ENCODE measurements at places on chromosomes 2 and 18. TPM values are rescaled to one million over a fixed set of nuclear protein-coding genes. Genes with fewer than 3 reads are reported as not detected.
A peak's percentile ranks its signal among the peaks of the same experiment; 100 is the strongest.

DNA sequence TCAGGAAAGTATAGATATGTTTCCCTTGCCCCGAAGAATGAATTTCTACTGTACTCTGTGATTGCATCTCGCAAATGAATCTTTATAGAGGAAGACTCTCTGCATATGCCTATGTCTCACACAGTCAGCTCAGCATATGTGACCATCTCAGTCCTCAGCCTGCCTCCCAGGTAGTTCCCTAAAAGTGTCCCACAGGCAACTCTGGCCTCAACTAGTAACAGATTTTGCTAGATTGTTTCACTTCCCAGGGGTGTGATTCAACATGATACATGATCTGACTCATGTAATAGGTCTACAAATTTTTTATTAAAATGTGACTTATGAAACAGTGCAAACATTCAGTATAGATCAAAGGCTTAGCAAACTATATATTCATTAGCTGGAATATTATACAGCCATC lies 296.6 kb upstream of the CRIM1 start:
- DNase-seq: no peak

GRCh38 chr18:2515908-2516625 lies 55.2 kb downstream of the METTL4 start:
- peak; percentile 50 for DNase-seq

- no peak for DNase-seq
These were observed 67.7 kb downstream of the TAF4B start for GRCh38 chr18:26293982-26294381.

TEX44 gene
- not detected for total RNA-seq

DNA sequence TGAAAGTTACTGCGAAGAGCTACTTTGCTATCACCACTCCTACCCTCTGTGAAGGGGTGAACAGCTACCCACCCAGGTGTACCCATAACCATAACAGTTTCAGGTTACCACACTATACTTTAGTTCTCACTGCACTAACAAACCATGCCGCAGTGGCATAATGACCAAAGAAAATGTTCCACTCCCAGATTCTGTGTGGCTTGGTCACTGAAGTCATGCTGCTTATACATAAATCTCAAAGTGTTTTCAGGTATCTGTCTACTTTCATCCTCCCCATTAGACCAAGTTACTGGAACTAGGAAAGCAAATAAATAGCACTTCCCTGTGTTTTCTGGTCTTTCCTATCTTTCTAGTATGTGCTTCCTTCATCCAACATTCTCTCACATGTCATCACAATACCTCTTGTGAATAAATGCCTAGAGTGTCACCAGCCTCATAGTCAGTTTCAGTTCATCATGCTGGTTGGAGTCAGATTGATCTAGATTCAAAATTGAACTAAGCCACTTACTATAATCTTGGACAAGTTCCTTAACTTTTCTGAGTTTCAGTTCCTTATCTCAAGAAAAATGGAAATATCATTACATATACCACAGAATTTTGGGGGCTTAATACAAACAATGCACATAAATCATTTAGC lies 293.6 kb downstream of the FSIP2 start:
- DNase-seq: no peak

DNA sequence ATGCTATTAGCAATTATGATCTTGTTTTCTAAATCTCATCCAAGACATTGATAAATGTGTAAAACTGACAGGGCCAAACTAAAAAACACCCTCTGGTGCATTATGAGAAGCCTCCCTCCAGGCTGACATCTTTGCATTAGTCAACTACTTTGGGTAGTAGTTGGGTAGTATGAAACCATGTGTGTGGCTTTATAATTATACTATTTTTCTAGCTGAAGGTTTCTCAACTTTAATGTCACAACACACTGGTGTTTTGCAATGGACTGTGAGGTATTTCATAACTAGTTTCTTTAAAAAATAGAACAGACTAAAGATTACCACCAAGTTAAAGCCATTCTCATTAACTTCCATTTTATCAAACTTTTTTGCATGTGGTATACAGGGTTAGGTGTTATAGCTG lies 73.1 kb upstream of the RBMS1 start:
- DNase-seq: no peak

GRCh38 chr2:5365871-5366461 lies 326.2 kb upstream of the SOX11 start:
- no peak for DNase-seq

GATA6 gene
- 0.08 TPM for total RNA-seq

GRCh38 chr18:59675346-59675745 lies 21.9 kb downstream of the CCBE1 start:
- DNase-seq: no peak

- DNase-seq: no peak
These were observed 70.8 kb upstream of the STK17B start for GRCh38 chr2:196242131-196242620.

- DNase-seq: peak; percentile 54
These were observed 11.6 kb downstream of the CROCC2 start for GRCh38 chr2:240917684-240918257.

DNA sequence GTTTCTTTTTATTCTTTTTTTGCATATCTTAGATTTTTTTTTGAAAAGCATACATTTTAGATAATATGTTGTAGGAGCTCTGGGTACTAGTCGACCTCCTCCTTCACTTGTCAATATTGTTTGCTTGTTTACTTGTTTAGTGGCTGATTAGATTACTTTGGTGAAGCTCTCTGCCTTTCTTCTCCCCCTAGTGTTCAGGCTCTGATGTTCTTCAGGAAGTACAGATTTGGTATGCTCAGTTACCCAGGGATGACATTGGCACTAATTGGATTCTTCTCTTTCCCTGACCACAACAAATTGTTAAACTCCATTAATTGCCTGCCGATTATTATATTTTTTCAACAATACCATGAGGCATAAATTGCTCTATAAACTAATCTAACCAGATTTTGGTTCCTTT lies 491.2 kb downstream of the SUCLG1 start:
- peak; percentile 22 for DNase-seq

GRCh38 chr2:198371921-198372543 lies 567.6 kb downstream of the PLCL1 start:
- DNase-seq: peak; percentile 58

DNA sequence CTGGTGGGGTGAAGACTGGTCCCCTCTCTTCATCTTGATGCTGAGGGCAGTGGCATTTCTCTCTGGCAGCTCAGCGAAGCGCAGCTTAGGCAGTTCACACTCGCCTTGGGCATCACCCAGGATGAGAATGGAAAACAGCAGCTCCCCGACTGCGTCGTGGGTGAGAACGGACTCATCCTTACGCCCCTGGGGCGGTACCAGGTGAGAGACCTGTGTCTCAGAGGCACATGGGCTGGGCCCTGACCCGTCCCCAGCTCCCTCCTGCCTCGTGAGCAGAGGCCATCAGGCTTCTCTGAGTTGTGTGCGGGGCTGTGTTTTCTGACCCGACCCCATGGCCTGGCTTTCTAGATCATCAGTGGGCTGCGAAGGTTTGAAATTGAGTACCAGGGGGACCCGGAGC lies 8.2 kb upstream of the CCDC74A start:
- no peak for DNase-seq

GREB1L gene
- total RNA-seq: 8.8 TPM

DNA sequence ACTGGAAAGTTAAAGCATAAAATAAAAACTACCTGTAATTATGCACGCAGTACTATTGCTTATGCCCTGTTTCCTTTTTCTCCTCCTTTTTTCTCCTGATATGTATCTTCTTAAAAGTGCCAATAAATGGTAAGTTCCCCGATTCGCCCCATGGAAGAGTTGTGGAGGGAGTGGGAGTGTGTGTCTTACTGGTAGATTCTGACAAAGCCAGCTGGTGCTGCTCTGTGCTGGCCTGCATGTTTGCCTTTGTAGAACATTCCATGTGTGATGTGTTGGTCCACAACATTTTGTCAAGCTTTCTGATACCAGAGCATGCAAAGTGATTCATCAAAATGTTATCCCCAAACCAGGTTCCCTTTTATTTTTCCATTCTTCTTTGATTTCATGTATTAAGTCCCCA lies 356.9 kb upstream of the RAB12 start:
- peak; percentile 15 for DNase-seq

MC4R gene
- total RNA-seq: not detected

UGT1A5 gene
- not detected for total RNA-seq

RND3 gene
- 68.6 TPM for total RNA-seq

- DNase-seq: peak; percentile 5
These were observed 440.5 kb downstream of the SETBP1 start for GRCh38 chr18:45121146-45121545.

DNA sequence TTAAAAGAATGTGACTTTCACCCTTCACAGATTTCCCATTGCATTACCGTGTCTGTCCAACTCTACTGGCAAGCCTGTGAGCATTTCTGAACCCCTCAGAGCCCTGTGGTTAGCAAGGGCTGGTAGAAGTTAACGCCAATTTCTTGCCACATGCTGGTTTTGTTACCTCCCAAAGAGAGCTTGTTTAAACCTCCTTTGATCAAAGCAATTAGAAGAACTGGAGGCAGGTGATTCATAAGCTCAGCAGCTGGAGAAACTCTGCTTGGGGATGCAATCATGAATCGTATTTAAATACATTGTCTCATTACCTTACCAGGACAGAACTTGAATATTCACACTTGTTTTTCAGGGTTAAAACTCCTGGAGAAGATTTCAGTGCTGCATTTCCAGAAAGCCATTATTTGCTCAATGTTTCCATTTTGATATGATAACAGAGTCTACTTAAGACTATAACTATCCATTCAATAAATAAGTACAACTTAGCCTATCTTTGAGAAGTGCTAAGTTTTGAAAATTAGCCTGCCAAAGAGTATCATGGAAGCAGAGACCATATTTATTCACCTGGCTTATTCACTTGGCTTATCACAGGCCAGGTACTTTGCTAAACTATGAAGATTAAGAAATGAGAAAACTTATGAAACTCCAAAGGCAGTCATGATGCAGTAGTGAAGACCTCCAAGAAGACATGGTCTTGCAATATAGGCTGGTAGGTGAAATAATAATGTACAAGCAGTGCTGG lies 292.8 kb downstream of the INSIG2 start:
- no peak for DNase-seq

- DNase-seq: no peak
These were observed 373.1 kb upstream of the SYT4 start for GRCh38 chr18:43650426-43650825.

ITGB6 gene
- total RNA-seq: 152 TPM

- DNase-seq: no peak
These were observed 127.7 kb downstream of the RNF152 start for GRCh38 chr18:61765097-61765496.

GRCh38 chr18:58525517-58525916 lies 103.4 kb downstream of the ALPK2 start:
- peak; percentile 67 for DNase-seq

MTLN gene
- total RNA-seq: 49.7 TPM

GRCh38 chr18:79645291-79645983 lies 34.2 kb upstream of the CTDP1 start:
- no peak for DNase-seq

AQP4 gene
- not detected for total RNA-seq
